Upper lobe of right lung (tissue), 1 donor: ENCODE measurements at places on chromosomes 2 and 18. TPM values are rescaled to one million over a fixed set of nuclear protein-coding genes. Genes with fewer than 3 reads are reported as not detected.
A peak's percentile ranks its signal among the peaks of the same experiment; 100 is the strongest.

- no peak for DNase-seq
These were observed 295.9 kb upstream of the LINC00305 start for GRCh38 chr18:64444819-64445218.

DNA sequence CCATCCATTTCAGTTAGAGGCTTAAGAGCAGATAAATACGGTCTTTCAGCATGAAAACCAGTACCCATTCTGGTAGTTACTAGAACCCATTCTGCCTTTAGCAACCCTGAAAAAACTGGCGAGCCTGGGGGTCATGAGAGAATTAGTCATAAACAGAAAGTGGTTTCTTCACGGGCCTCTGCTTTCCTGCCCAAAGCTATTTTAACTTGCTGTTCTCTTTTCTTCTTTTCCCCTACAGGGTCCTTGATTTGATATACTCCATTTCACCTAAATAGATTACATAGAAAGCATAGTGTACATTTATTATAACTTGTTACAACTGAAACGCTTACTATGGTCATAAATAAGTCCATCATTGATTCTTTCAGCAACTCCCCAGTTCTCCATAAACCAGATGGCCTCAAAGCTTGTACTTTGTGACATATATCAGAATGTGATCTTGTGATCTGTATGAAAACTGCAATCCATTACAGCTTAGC, 48.3 kb downstream of the WDFY1 start:
- no peak for DNase-seq

DNA sequence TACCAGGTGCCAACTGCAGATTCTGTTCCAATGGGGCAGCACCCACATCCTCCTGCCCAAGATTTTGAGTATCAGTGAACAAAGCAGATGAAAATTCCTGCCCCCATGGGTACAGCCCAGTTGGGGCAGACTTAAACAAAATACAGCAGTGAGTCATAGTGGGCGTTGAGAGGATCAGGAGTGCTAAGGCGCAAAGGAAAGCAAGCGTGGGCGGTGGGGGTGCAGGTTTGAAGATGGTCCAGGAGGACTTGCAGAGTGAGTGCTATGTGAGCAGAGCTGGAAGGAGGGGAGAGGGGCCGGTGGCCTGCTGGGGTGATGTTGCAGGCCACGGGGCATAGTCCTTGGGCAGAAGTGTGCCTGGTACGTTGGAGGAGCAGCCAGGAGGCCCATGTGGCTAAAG, 24.7 kb downstream of the STEAP3 start:
- DNase-seq, result peak; percentile 62

DNA sequence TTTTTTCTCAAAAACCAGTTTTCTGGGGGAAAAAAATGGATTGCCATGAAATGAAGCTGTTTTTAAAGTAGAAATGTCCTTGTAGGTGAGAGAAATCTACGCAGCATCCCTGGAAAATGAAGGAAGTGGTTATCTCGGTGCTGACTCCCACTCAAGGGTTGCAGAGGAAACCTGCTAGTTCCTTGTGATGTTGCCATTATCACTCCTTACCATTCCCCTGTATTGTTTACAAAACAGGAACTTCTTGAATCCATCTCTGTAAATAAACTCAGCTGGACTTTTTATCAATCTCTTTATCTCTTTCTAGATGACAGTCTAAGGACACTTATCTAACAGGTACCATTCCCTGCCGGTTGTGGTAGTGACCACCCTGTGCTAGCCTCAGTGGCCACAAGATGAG, 61.2 kb downstream of the FEZ2 start:
- no peak for DNase-seq

- DNase-seq, result no peak
These were observed 56.3 kb downstream of the GLI2 start for GRCh38 chr2:120791962-120792297.

DNA sequence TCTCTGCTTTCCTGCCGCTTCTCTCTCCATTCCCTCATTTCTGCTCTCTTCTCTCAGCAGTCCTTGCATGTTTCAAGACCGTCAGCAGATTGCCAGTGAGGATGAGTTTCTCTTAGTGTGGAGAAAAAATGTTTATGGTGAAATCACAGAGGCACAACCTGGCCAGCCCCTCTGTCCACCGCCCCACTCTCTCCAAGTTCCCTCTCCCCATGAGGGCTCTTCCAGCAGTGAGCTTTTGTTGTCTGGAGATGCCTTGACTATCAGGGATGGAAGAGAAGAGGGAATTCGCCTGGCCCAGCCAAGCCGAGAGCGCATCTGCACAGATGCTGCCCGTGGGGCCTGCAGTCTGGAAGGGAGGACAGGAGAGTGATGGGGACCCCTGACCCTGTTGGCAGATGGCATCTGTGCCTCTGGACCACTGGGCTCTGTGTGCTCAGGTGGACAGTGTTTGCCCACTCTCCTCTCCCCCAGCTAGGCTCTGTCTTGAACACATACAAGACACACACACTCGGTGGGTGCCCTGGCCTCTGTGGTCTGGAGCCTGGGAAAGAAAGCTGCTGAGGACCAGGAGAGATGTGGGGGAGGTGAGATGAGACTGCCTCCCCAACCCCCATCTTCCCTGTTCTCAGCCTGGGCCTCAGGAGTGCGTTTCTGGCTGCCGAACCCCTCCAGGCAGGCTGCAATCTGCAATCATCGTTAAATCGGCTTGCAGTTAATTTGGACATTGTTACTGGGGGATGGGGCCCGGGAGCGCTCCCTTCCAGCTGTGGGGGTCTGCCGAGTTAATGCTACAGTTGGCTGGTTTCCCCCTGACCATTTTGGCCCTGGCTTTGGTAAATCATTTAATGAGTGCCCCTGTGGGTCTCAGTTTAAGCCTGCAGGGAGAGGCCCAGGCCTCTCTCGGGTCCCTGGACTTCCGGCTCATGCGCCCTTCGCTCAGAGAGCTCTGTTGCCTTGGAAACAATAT, 4.5 kb downstream of the ITM2C start:
- DNase-seq, result no peak

DNA sequence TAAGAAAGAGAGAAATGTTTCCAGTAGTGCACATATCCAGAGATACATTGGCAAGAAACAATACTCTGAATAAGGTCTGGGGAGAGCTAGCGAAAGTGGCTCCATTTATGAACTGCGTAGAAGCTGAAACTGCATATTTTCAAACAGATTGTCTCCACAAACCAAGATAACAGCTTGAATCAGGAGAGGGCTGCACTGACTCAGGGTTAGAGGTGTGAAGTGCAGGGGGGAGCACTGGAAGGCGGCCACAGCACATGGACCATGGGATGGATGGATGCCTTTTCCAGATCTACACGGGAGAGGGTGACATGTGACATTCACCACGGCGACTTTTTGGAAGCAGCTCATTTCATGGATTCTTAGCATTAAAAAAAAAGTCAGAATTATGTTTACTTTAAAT, 729.4 kb downstream of the RNF144A start:
- DNase-seq, result no peak

- DNase-seq, result no peak
These were observed 125.7 kb downstream of the GALNT1 start for GRCh38 chr18:35707247-35707646.

DNA sequence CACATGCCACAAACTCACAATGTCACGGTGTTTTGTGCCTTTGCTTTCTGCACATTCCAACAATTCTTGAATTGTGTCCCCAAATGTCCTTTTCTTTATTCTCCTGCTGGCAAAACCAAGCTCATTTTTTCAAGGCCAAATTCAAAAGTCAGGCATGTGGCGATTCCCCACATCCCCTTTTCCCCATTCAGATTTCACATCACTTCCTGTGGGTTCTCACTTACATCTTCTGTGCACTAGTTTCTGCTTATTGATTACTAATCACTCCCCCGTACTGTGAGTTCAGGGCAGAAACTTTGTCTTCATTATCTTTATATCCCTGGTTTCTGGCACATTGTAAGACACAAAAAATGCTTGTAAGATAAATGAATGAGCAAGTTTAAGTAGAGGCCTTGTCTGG, 69.2 kb downstream of the AP1S3 start:
- no peak for DNase-seq

DNA sequence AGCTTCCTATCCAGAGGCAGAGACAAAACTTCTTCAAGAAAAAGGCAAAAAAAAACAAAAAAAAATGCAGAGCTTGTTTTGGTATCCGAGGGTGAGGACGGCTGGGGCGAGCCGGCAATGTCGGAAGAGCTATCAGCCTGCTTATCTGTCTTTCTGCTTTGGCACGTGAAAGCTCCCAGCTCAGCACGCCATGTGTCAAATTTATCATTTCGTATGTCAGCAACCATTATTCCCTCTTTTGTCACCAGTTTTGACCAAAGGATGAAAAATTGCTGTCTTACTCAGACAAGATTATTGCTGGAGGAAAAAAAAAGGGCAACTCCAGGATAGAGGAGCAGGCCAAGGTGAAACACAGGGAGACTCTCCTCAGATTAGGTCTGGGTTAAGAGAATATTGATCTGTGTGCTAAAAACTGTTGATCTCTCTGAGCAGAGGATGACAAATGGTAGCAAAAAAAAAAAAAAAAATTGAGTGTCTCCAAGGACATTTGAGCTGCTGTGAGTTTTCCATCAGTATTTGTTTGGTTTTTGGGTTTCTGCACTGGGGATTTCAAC, 532.0 kb upstream of the POU3F3 start:
- DNase-seq, result no peak

- no peak for DNase-seq
These were observed 17.1 kb upstream of the ARHGAP28 start for GRCh38 chr18:6712401-6712800.

- DNase-seq, result peak; percentile 69
These were observed 32.2 kb upstream of the MAP3K20 start for GRCh38 chr2:173043476-173043875.

- no peak for DNase-seq
These were observed 216.4 kb downstream of the NR4A2 start for GRCh38 chr2:156116113-156116512.

DNA sequence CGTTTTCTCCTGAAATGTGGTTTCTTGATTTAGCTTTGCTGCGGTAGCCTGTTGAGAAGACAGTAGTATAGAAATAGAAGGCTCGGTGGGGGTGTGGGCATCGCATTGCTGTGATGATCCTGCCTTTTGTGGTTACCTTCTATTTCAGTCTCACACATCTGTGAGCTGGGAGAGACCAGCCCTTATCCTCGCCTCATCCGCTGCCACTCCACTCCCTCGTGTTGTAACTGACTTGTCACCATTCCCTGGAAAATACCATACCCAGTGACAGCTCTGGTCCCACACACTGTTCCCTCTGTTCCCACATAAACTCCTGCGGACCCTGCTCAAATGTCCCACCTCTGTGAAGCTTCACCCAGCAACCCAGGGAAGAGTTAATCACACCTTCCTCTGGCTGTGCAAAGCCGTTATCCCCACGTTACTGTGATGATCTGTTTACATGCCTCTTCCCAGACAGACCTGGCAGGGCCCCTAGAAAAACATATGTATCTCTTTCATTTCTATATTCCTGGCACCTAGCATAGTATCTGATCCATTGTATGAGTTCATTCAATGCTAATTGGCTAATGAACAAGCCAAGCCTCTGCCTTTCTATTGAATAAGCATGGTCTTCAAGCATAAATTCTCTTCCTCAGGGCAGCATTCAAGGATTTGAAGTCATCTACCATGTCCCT, 114.6 kb downstream of the MAPK4 start:
- no peak for DNase-seq

DNA sequence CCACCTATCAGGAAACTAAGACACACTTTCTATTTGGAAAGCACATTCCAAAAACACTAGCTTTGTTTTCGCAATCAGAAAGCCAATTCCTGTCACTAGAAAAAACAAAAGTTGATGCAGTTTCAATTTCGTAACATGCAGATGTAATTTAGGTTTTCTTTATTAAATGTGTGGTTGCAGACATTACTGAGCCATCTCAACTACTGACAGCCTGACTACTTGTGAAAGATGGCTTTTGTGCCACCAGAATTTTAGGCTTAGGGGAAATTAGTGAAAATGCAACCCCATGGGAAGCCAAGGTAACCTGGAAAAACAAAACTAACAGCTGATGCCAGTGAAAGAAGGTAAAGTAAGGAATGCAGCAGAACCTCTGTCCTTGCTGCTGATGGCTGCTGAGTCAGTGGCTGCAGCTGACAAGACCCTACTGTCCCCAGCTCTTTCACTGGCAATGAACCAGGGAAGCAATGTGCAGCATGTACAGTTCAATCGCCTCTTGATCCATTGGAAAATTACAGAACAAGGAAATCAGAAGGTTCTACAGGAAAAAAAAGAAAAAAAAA, 34.9 kb downstream of the FEZ2 start:
- no peak for DNase-seq

Gene SLC4A5
- 3.2 TPM for total RNA-seq

GRCh38 chr2:3445891-3446290, 66.4 kb downstream of the TRAPPC12 start:
- DNase-seq, result no peak

GRCh38 chr2:169767243-169767888, 31.3 kb upstream of the SSB start:
- DNase-seq, result no peak

GRCh38 chr18:25518716-25519053, 166.7 kb upstream of the ZNF521 start:
- no peak for DNase-seq

GRCh38 chr2:225072444-225072843, 30.2 kb upstream of the DOCK10 start:
- DNase-seq, result no peak

GRCh38 chr2:143146815-143147530, 17.8 kb downstream of the ARHGAP15 start:
- no peak for DNase-seq

Gene TUBB8B
- 0.38 TPM for total RNA-seq

Gene COL3A1
- 188 TPM for total RNA-seq

- DNase-seq, result no peak
These were observed 30.2 kb downstream of the UGP2 start for GRCh38 chr2:63871864-63872263.

DNA sequence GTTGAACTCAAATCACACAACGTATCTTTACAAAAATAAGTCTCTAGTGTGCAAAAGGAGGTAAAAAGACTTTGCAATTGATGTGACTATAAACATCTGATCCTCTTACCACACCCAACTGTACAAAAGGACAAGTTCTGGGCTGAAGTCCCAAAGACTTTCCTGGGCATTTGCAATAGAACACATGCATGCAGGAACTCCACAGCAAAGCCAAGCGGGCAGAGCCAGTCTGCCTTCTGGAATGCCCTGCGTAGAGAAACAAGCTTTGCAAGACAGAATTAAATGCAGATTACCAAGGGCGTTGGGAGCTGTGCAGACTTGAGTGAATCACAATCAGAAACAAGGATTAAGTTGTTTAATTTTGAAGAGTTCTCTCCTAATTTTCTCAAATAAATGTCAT, 208.4 kb upstream of the ZNF521 start:
- no peak for DNase-seq

Gene FARSB
- 12.0 TPM for total RNA-seq

DNA sequence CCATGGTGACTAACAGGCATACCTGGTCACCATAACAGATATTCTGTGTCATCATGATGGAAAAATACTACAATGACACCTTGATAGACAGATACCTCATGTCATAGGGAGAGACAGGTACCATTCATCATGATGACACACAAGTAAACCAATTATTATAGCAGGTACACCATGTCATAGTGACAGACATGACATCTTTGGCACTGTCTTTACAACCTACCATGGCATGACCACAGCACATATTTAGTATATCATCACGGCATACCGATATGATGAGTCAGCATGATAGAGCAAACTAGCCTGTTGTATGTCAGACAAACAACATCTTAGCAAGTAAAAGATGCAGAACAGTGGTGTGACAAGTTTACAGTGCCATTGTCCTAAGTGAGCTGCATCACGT, 101.3 kb upstream of the KLHL29 start:
- DNase-seq, result no peak
